Colonic mucosa (tissue), 4 donors: ENCODE measurements at places on chromosomes 11 and 22. TPM values are rescaled to one million over a fixed set of nuclear protein-coding genes. Genes with fewer than 3 reads are reported as not detected.

SPTBN2 gene
- 3.7 TPM for total RNA-seq

DNA sequence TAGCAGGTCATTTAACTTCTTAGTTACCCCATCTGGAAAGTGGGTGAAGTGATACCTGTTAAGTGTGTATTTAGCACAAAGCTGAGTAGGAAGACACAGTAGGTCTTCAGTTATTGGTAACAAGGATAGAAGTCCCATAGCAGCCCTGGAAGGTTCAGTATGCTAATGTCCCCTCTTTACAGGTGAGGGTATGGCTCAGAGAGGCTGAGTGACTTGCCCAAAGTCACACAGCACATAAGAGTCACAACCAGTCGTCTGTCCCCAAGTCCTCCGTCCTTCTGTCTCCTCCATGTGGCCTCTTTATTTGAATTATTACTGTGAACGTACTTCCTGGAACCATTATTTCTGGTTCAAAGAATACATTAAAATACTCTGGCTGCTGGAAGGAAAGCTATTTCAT, 10.5 kb downstream of the ASPHD2 start:
- DNase-seq: no peak
- H3K27me3 ChIP-seq: no peaks in the 10 kb centered on the region
- no peak overlapping the region for H3K27ac ChIP-seq
- H3K36me3 ChIP-seq: no peaks in the 10 kb centered on the region
- no peak overlapping the region for H3K4me3 ChIP-seq
- H3K4me1 ChIP-seq: peaks cover 3% of the 10 kb centered on the region

GRCh38 chr11:76831686-76832310, 28.9 kb upstream of the ACER3 start:
- H3K4me3 ChIP-seq: no peak overlapping the region
- no peaks in the 10 kb centered on the region for H3K36me3 ChIP-seq
- H3K27me3 ChIP-seq: no peaks in the 10 kb centered on the region
- no peak overlapping the region for H3K27ac ChIP-seq

DNA sequence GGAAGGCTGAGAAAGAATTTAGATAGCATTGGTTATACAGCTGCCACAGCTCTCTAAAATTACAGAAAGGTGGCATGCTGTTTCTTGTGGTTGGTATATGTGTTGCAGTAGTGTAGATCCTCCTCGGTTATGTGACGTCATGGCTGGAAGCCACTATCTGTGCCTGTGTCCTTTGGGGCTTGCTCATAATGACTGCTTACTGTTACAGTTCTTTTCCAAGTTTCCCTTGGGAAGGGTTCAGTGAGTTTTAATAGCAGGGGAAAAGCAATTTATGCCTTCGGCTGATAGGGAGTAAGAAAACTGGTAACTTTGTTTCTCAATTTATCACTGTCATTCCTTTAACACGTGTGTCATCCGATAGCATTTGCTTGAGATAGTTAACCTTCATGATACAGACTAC, 47.2 kb downstream of the POLD3 start:
- H3K4me1 ChIP-seq: no peaks in the 10 kb centered on the region
- H3K27me3 ChIP-seq: no peaks in the 10 kb centered on the region
- no peak overlapping the region for H3K27ac ChIP-seq
- no peaks in the 10 kb centered on the region for H3K36me3 ChIP-seq

DNA sequence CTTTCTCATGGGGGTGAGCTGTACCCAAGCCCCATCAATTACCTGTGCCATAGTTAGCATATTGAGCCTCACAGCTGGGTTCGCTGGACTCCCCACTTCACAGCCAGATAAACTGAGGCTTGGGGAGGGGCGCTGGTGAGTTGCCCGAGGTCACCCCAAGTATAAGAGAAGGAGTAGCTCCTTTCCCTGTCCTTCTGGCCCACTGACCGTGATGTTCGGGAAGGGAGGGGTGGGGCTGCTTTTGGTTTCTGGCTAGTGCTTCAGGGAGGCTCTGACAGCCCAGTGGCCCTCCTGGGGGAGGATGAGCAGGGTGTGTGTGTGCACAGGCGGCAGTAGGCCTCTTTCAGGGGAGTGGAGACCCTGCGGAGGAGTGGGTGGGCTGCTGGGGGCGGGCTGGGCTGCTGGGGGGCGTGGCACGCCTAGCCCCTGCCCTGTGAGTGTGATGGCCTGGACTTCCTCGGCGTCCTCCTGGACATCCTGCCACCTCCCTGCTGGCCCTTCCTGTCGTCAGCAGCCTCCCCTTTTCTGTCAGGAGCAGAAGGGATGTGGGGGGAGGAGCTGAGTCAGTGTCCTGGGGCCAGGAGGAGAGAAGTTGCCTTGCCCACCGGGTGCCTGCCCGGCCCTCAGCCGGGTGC, 50.3 kb downstream of the TRIOBP start:
- DNase-seq: peak; percentile 60
- no peaks in the 10 kb centered on the region for H3K36me3 ChIP-seq
- H3K27ac ChIP-seq: peak overlapping the region; percentile 87
- peak overlapping the region; percentile 99 for H3K4me3 ChIP-seq

DNA sequence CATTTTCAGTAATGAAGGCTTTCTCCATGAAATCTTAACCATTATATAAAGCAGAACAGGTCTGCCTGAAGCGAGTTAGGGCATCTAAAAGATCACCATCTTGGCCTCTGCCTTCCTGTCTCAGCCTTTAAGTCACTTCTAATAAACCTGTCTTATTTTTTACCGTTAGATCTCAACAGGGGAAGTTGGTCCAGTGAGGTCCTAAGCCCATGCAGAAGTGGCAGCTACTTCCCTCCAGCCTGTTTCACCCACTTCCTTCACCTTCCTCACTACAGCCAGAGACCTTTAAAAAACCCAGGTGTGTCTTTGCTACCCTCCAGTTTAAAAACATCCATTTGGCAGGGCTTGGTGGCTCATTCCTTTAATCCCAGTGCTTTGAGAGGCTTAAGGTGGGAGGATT, 14.1 kb upstream of the LIPT2 start:
- H3K4me3 ChIP-seq: no peak overlapping the region
- H3K27ac ChIP-seq: no peak overlapping the region
- no peaks in the 10 kb centered on the region for H3K4me1 ChIP-seq
- DNase-seq: no peak

- DNase-seq: peak; percentile 69
- H3K36me3 ChIP-seq: no peaks in the 10 kb centered on the region
- H3K27ac ChIP-seq: no peak overlapping the region
- no peaks in the 10 kb centered on the region for H3K27me3 ChIP-seq
- H3K4me3 ChIP-seq: no peak overlapping the region
- H3K4me1 ChIP-seq: peaks cover 6% of the 10 kb centered on the region
These were observed 2.7 kb upstream of the RHOD start for GRCh38 chr11:67053896-67054329.

ZBED4 gene
- total RNA-seq: 19.9 TPM

- no peak overlapping the region for H3K4me3 ChIP-seq
- H3K4me1 ChIP-seq: no peaks in the 10 kb centered on the region
These were observed 70.0 kb upstream of the NTM start for GRCh38 chr11:131300439-131300717.
